ENCODE measurements at places on chromosomes 5 and 9.

- no peak for DNase-seq
Measured at GRCh38 chr5:133485468-133485867, 126.9 kb downstream of the FSTL4 start.

- DNase-seq = no peak
Measured at GRCh38 chr5:103089272-103089671, 30.7 kb downstream of the GIN1 start.

GRCh38 chr5:82004511-82004910 is 32.7 kb downstream of the ATG10 start:
- DNase-seq = no peak

DNA sequence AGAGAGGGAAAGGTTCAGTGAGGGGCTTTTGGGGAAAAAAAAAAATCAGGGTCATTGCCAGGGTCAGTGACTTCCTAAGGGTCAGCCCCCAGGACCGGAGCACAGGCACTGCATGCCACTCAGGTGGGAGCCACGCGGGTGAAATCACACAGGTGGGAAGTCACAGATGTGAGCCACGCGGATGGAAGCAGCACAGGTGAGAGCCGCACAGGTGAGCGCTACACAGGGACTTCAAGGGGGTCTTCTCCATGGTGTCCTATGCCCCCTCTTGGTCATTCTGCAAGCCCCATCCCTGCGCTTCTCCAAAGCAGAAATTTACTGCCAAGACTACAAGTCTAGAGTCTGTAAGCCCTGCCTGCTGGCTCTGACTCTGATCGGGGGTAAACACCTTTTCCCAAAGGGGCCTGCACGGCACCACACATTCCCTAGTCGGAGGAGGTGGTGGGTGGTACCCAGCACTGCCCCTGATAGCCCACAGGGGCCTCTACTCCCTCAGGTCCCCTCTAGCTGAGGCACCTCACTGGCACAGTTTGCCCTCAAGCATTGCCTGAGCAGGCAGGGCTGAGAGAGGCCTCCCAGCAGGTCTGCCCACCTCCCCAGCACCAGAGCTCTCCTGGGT is 18.3 kb upstream of the OBP2B start:
- DNase-seq = no peak

- DNase-seq = no peak
Measured at GRCh38 chr9:124635285-124635684, 128.1 kb upstream of the NR5A1 start.

DNA sequence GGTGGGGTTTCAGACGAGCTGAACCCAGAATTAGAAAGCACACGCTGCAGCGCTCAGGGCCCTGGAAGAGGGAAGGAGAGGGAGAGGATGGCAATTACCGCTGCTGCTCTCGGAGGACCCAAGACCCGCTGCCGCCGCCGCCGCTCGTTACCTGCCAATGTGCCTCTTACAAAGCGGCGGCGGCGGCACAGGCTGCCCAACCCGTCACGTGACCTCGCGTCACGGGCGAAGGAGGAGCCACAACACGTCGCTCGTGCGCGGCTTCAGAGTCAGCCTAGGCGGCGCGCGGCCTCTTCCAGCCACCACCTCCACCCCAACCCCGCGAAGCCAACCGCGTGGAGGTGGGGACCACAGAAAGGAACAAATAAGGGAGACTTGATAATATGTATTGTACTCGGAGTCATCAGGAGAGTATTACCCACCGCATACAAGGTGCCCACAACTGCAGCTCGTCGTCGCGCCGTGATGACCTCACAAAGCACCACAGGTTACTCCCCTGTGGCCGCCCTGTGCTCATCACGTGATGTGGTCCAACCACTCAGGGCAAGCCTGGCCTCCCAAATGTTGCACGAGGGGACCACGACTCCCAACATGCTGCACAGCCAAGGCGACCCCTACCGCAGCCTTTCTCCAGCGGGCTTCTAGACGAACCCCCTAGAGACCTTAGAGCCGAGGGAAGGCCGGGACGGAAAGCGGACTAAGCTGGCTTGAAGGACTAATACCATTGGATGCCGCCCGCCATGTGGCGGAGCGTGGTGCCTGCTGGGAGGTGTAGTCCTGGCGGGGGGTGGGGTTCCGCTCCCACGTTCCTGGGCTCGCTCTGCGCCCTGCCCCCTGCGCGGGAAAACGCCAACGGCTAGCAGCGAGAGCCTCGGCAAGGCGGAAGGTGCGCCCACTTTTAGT is at the start of gene UBAP2:
Gene UBAP2, minus strand, starts transcription at position 161 of the 903 bp plus-strand sequence. CDS start 31,739 bp downstream, outside the sequence.
- peak; percentile 70 for DNase-seq

- no peak for DNase-seq
Measured at GRCh38 chr9:86788456-86788855, 158.8 kb downstream of the GAS1 start.

DNA sequence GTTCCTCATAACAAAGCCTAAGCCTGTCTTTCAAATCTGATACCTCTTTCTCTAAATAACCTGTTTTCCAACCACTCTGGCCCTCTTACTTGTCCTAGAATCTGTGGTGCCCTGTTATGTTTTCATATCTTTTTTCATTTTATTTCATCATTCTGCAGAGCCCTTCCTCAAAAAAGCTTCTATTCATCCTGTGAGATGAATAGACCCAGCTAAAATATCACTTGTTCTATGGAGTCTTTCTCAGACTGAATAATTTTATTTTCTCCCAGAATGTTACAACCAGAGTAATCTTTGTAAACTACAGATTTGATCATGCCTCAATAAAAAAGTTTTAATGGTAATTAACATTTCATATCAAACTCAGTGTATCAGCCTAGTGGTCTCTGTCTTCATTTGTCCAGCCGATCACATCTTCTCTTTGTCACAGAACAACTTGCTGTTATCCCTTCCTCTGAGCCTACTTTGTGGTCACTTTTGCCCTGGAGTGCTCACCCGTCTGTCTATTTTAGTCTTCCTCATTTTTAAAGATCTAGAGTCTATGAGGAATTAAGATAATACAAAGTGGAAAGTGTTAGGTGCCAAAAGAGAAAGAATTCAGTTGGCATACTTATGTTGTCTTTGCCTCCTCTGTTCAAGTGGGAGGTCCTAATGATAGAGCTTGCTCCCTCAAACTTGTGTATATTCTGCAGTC is 77.8 kb downstream of the ZCCHC7 start:
- DNase-seq = no peak

GRCh38 chr9:19232823-19233194 is 2.3 kb downstream of the DENND4C start:
- DNase-seq = no peak

- no peak for DNase-seq
Measured at GRCh38 chr5:178535299-178536175, 54.7 kb downstream of the COL23A1 start.

DNA sequence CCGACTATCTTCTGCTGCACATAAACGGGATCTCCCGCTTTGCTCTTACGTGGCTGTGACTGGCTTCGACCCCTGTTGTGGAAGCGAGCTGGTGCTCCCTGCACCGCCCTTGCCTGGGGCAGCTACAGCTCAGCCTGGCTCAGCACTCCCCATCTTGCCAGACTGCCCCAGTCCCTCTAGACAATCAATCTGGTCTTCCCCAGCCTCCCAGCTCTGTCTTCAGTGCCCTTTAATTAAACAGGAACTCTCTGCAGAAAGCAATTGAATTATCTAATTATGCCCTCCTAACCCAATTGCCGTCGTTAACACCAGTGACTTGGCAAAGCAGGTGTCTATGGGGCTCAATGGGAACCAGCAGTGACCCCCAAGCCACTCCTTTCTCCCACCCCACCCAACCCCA is 18.9 kb upstream of the NTNG2 start:
- no peak for DNase-seq

GRCh38 chr9:21141427-21141882 is at the start of gene IFNW1:
IFNW1 (minus strand) TSS chr9:21141832; CDS start chr9:21141570, 262 bp downstream.
- no peak for DNase-seq

Data from 8988T (cell line).